ENCODE measurements at places on chromosomes 5 and 9.

DNA sequence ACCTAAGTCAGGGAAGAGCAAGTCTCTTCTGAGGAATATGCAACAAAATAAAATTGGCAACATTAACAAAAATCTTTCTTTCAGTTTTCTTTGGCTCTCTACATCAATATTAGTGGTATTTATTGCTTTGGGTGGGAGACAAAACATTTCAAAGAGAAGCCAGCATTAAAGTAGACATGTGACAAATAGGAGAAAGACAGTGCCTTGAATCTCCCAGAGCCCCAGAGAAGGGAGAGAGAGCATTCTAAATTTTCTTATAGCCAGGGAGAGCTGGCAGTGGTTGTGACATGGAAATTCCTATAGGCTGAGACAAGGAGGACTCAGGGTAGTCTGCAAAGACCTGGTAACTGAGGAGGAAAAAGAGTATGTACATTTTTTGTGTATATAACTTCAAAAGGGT lies 79.4 kb upstream of the NREP start:
- no peak for DNase-seq

DNA sequence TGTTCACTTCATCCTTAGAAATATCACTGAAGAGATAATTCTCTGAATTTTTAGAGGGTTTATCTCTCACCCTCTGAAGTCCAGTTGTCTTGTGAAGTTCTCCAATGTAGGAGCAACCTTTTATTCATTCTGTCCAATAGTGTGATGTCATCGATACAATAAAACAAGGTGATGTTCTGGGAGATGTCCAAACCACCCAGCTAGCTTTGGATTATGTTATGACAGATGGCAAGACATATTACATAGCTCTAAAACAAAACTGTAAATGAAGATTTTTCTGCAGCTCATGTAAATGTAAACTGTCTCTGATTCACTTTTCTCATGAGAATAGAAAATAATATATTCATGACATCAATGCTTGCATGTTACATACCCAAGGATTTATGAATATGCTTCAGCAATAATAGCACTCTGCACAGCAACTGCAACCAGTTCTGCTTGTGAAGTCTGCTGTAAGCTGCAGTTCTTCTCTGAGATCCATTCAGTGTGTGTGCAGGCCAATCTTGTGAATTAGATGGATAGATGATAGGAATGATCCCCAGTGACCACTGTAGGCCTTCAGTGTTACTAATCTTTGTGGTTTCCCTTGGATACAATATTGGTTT lies 172.6 kb upstream of the CDH12 start:
- DNase-seq: no peak

DNA sequence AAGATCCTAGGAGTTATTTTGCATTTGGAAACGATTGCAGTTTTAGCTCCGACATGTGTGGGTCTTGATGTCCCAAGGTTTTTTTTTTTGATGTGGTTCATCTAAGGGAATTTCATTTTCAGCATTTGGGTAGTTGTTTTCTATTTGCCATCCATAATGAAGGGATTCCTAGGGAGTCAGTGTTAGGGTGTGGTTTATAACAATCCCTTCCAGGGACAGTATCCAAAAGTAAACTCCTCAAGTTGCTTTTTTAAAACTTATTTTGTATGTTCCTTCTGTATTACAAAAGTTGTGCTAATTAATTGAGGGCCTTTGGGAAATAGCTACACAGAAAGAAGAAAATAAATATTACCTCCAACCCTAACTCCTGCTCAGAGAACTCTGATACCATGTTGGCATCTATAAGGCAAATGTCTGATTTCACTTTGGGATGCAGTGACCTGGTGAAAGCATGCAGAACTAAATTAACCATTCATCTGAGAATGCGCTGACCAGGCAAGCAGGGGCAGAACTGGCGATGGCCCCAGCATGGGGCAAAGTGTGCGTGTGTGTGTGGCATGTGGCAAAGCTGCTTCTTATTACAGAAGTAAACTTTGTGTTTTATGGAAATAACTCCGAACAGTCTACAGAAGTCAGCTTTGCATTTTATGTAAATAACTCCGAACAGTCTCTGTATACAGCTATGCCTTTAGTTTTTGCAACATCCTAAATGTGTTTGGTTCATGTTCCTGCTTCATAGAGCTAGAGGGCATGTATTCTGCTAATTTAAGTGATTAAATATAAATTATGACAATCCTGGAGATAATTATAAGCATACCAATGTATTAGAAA lies 237.2 kb downstream of the TRPM3 start:
- DNase-seq: no peak

DNA sequence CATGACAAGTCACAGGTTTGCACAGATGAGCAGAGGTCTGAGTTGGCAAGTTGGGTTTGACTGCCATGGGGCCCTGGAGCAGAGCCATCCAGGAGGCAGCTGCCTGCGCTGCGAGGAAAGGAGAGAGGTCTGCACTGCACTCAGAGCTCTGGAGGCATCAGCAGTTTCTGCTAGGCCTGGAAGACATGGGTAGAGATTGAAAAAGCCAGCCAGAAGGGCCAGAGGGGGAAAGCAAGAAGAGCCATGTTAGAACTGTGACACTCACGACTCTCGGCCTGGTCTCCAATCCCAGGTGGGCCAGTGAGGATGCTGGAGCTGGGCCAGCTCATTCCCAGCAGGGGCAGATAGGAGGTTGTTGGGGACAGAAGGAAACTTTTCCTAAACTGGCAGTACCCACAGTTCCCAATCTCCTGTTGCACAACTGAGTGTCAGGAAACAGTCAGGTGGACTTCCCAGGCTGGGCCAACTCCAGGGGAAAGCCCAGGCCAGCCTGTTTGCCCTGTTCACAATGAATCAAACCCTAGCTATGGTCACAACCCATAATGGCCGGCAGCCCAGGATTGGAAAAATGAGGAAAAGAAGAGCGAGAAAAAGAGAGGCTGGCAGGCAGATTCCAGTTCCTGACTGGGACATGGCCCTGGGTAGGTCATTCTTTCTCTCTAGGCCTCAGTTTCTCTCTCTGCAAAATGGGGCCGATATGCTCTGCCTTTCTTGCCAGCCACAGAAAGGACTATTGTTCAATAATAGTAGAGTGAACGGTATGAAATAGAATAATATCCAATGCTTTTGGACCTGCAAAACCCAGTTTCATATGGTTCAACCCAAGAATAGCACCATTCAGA lies 7.8 kb upstream of the ORM1 start:
- no peak for DNase-seq

All from HAP-1 (cell line).